ENCODE measurements at places on chromosomes 6 and 20. TPM values are rescaled to one million over a fixed set of nuclear protein-coding genes. Genes with fewer than 3 reads are reported as not detected.

DNA sequence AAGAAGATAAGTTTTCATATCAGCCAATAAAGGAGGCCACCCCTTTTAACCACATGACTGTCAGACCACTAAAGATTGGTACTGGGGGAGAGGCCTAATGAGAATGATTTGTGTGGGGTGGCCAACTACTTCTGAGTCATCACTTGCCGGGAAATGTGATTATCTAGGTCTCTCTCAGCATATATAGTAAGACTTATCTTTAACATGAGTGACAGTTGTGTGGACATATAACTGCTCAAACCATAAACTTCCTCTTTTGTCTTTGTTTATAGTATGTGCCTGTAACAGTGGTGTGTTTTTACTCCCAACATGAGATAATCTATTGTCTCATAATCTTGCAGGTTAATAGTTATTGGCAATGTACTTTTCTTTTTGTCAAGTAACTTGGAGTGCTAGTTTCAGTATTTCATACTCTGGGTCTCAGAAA lies 312.4 kb downstream of the CDKAL1 start:
- H3K27ac ChIP-seq: no peak overlapping the region
- no peak for DNase-seq
- H3K4me3 ChIP-seq: no peak overlapping the region
- no peaks in the 10 kb centered on the region for H3K27me3 ChIP-seq
- H3K4me1 ChIP-seq: no peaks in the 10 kb centered on the region
- H3K36me3 ChIP-seq: no peaks in the 10 kb centered on the region

- H3K27me3 ChIP-seq: no peaks in the 10 kb centered on the region
- H3K4me1 ChIP-seq: peaks cover 4% of the 10 kb centered on the region
Measured at GRCh38 chr20:37378785-37379598, 33.1 kb downstream of the SRC start.

DNA sequence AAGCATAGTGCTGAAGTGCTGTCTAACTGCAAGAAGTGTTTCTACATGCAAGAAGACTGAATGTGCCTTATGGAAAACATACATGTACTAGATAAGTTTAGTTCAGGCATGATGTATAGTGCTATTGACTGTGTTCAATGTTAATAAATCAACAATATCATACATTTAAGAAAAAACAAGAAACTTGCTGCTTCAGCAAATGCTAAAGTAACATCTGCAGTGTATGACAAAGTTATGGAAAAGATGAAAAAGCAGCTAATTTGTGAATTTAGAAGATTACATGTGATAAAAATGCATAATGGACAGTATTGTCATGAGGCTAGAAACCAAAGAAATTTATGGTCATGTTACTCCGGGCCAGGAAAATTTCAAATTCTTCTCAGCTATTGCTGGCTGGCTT lies 174.9 kb upstream of the SPTLC3 start:
- no peak for DNase-seq
- no peak overlapping the region for H3K4me3 ChIP-seq
- no peak overlapping the region for H3K27ac ChIP-seq
- H3K36me3 ChIP-seq: no peaks in the 10 kb centered on the region

- H3K27ac ChIP-seq: no peak overlapping the region
- H3K4me1 ChIP-seq: no peaks in the 10 kb centered on the region
- no peak for DNase-seq
- H3K4me3 ChIP-seq: no peak overlapping the region
Measured at GRCh38 chr6:88492241-88492640, 326.1 kb upstream of the CNR1 start.

GRCh38 chr6:116500969-116501433 lies 10.4 kb upstream of the CALHM5 start:
- H3K27me3 ChIP-seq: no peaks in the 10 kb centered on the region
- H3K36me3 ChIP-seq: no peaks in the 10 kb centered on the region
- DNase-seq: peak; percentile 1
- peaks cover 4% of the 10 kb centered on the region for H3K4me1 ChIP-seq
- no peak overlapping the region for H3K27ac ChIP-seq

DNA sequence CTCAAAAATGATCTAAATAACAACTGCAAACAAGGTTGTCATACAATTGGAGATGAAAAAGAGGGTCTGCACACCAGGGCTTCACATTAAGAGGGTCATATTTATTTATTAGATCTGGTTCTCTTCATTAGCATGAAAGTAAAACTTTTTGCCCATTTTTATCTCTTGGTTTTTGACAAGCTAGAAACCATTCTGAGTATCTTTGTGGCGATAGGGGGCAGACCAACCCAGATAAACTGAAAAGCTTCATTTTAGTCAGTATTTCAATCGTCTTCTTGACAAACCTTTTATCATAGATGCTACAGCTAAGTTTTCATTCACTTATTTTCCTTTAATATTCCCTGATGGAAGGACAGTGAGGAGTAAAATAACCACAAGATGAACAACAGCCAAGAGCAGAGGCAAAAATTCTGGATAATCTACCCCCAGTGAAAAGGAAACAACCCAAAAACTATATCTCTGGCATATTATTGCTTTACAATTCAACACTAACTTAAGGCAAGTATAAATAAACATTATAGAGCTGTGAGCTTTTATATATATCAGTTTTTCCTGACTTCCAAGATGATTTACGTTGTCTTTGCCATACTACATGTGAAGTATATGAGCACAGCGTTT lies 45.2 kb downstream of the THEMIS start:
- DNase-seq: no peak
- H3K36me3 ChIP-seq: no peaks in the 10 kb centered on the region
- no peak overlapping the region for H3K4me3 ChIP-seq
- H3K27ac ChIP-seq: no peak overlapping the region
- H3K27me3 ChIP-seq: no peaks in the 10 kb centered on the region

GRCh38 chr6:149924206-149924932 lies 1.4 kb upstream of the RAET1G start:
- H3K27me3 ChIP-seq: peaks cover 6% of the 10 kb centered on the region
- DNase-seq: no peak
- H3K4me3 ChIP-seq: no peak overlapping the region
- H3K36me3 ChIP-seq: peaks cover 1% of the 10 kb centered on the region
- H3K27ac ChIP-seq: no peak overlapping the region

GRCh38 chr6:128250370-128251070 lies 269.9 kb downstream of the PTPRK start:
- no peak for DNase-seq
- no peak overlapping the region for H3K27ac ChIP-seq
- H3K4me3 ChIP-seq: no peak overlapping the region
- H3K27me3 ChIP-seq: no peaks in the 10 kb centered on the region
- no peaks in the 10 kb centered on the region for H3K36me3 ChIP-seq

DNA sequence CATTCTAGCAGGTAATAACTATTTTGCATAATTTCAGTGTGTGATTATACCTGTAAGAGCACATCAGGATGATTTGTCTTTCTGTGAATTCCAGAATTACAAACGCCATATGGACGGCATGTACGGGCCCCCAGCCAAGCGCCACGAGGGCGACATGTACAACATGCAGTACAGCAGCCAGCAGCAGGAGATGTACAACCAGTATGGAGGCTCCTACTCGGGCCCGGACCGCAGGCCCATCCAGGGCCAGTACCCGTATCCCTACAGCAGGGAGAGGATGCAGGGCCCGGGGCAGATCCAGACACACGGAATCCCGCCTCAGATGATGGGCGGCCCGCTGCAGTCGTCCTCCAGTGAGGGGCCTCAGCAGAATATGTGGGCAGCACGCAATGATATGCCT lies 122.7 kb downstream of the TMEM242 start:
- no peak overlapping the region for H3K4me3 ChIP-seq
- H3K27me3 ChIP-seq: no peaks in the 10 kb centered on the region
- H3K27ac ChIP-seq: no peak overlapping the region
- H3K36me3 ChIP-seq: peaks cover 20% of the 10 kb centered on the region
- peaks cover 13% of the 10 kb centered on the region for H3K4me1 ChIP-seq
- DNase-seq: no peak

DNA sequence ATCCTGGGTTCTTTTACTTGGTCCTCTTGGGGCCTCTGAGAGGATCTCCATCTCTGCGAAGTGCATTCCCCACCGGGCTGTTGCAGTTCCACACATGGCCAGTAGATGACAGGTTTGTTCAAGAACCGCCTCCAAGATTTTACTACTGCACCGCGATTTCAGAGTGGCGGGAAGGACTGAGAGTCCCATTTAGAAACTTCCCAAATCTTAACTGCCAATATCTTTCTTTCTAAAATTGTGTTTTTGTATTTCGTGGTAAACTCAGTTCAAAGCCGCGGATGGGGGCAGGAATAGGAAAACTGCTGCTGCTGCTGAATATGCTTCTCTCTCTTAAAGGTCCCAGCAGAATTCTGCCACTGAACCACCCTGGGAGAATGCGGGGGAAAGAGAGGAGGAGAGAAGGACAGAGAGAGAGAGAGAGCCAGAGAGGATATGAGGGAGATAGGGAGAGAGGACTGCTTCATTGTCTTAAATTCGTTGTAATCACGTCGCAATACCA lies 8.6 kb upstream of the BTNL2 start:
- peaks cover 12% of the 10 kb centered on the region for H3K27me3 ChIP-seq
- DNase-seq: no peak
- H3K4me3 ChIP-seq: no peak overlapping the region
- no peak overlapping the region for H3K27ac ChIP-seq

DNA sequence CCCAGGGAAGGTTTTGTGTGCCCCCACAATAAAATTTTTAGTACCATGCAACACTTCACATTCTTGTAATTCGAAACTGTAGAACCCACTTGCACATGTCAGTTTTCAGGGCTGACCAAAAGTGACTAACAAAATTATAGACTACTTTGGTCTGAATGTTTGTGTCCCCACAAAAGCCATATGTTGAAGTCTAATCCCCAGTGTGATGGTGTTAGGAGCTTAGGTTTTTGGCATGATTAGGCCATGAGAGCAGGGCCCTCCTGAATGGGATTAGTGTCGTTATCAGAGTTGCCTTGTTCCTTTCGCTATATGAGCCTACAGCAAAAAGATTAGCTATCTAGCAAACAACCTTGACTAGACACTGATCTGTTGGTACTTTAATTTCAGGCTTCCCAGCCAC lies 49.0 kb upstream of the TENT5A start:
- H3K4me1 ChIP-seq: no peaks in the 10 kb centered on the region
- no peak overlapping the region for H3K27ac ChIP-seq
- no peaks in the 10 kb centered on the region for H3K27me3 ChIP-seq

DNA sequence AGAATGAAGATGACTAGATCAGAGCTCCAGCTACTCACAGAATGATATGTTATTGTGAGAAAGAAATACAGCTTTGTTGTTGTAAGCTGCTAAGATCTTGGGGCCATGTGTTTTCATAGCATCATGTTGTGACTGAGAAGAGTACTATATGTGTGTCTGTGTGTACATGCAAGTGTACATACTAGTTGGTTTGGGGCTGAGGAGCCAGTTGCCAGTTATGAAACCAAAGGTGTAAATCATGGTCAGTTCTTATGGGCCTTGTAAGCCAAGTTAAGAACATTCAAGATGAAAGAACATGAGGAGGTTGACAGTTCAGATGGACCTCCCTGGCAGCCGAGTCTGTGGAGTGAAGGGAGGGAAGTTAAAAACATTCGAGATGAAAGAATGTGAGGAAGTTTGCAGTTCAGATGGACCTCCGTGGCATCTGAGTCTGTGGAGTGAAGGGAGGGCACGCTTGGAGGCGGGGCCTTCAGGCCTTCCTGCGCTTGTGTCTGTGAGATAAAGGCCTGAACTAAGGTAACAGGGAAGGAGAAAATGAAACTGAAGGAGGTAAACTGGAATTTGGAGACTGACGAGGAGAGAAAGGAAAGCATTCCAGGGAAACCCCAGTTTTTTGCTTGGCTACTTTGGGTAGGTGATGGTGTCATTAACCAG lies 13.9 kb downstream of the AFDN start:
- no peak overlapping the region for H3K4me3 ChIP-seq
- H3K27me3 ChIP-seq: no peaks in the 10 kb centered on the region
- H3K36me3 ChIP-seq: no peaks in the 10 kb centered on the region
- no peaks in the 10 kb centered on the region for H3K4me1 ChIP-seq

DNA sequence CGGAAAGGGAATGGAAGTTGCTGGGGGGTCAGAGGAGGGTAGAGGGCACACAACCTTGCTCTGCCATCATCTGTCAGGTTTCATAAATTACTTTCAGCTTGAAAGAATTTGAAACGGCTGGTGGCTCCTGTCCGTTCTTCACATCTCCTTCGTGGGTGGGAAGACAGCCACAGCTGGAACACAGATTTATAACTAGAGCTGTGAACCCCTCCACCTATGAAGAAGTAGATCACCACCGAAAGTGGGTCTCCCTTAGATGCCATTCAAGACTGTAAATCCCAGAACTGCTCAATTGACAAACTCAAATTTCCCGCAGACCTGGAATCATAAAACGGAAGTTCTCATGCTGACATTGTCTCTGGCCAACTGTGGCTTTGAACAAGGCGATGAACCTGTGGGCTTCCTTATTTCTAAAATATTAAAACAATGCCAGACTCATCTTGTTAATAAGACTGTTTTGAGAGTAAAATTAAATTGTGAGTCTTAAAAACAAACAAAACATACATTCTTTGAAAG lies 65.3 kb downstream of the BTBD3 start:
- peaks cover 3% of the 10 kb centered on the region for H3K27me3 ChIP-seq
- H3K4me3 ChIP-seq: no peak overlapping the region
- no peaks in the 10 kb centered on the region for H3K4me1 ChIP-seq
- H3K27ac ChIP-seq: no peak overlapping the region
- DNase-seq: no peak

GRCh38 chr6:110357664-110358552 lies at the start of gene METTL24:
TSS of gene METTL24 (minus strand) at chr6:110358349. CDS start at chr6:110358272, 77 bp downstream.
- H3K4me3 ChIP-seq: no peak within 1 kb of the TSS
- no peaks in the 10 kb centered on the region for H3K36me3 ChIP-seq

GRCh38 chr6:21885532-21886114 lies 292.1 kb downstream of the SOX4 start:
- no peaks in the 10 kb centered on the region for H3K36me3 ChIP-seq
- no peak for DNase-seq
- H3K4me3 ChIP-seq: no peak overlapping the region
- no peaks in the 10 kb centered on the region for H3K4me1 ChIP-seq

DNA sequence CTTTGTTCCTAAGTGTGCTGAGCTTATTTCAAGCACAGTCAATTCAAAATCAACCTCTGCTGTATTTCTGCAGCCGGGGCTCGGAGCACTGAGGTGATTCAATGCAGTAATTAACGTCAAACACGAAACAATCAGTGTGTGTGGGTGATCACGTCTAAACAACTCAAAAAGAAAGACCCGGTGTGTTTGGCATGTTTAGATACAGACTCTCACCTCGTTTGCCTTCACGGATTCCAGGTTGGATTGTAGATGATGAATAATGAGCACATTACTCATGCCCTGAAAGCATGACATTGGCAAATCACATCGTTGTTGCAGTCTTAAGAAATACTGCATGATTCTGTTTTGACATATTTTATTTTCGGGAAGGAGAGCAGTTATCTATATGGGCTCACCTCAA lies 231.0 kb downstream of the QKI start:
- no peaks in the 10 kb centered on the region for H3K27me3 ChIP-seq
- H3K27ac ChIP-seq: no peak overlapping the region
- no peaks in the 10 kb centered on the region for H3K36me3 ChIP-seq
- peak; percentile 17 for DNase-seq
- H3K4me1 ChIP-seq: no peaks in the 10 kb centered on the region
- no peak overlapping the region for H3K4me3 ChIP-seq

Gene SPEF1
- 0.06 TPM for polyA plus RNA-seq

Gene TGM3
- polyA plus RNA-seq: 0.08 TPM

Gene EYS
- 0.34 TPM for polyA plus RNA-seq

Gene ZSWIM3
- 2.0 TPM for polyA plus RNA-seq

Gene SAMD5
- polyA plus RNA-seq: 0.56 TPM

Gene SLC24A3
- 0.37 TPM for polyA plus RNA-seq

Measured in keratinocyte (primary cell).